ENCODE measurements at places on chromosomes 4 and X. TPM values are rescaled to one million over a fixed set of nuclear protein-coding genes. Genes with fewer than 3 reads are reported as not detected.

Gene TRPC5OS
- not detected for total RNA-seq

Gene ADH1A
- not detected for total RNA-seq

Gene CDS1
- total RNA-seq, result 0.13 TPM

Gene TSPAN7
- total RNA-seq, result 1.1 TPM

Gene ADH7
- not detected for total RNA-seq

Gene TRIM75
- total RNA-seq, result not detected

Gene LNX1
- 0.13 TPM for total RNA-seq
